ENCODE measurements at places on chromosomes 12 and 14.
A peak's percentile ranks its signal among the peaks of the same experiment; 100 is the strongest.

DNA sequence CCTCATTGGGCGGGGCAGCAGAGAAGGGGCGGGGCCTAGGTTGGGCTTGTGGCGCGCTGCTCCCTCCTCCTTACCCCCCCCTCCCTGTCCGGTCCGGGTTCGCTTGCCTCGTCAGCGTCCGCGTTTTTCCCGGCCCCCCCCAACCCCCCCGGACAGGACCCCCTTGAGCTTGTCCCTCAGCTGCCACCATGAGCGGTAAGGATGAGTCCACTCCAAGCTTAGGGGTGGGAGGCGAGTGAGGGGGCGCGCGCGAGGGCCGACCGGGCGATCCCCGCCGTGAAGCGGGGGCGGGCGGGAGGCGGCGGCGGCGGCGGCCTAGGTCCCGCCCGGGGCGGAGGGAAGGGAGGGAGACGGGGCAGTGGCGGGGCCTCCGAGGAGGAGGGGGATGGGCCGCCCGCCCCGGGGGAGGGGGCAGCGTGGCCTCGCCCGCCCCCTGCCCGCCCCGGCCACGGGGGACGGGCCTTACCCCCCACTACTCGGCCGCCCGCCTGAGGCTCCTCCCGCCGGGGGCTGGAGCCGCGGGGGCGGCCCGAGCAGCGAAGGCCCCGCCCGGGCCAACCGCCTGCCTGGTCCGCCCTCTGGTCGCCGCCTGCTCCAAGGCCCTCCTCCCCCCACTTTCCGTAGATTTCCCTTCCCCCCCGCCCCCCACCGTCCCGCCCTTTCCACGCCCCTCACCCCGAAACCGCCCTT, at the start of gene SP1:
Gene SP1 (plus strand): TSS at position 73 of the 690 bp plus-strand sequence. CDS start 116 bp downstream, at position 189.
- peak; percentile 85 for DNase-seq

- DNase-seq, result no peak
These were observed 3.6 kb upstream of the CLEC2B start for GRCh38 chr12:9872742-9873141.

GRCh38 chr14:90575336-90575735, 178.5 kb downstream of the CALM1 start:
- DNase-seq, result no peak

DNA sequence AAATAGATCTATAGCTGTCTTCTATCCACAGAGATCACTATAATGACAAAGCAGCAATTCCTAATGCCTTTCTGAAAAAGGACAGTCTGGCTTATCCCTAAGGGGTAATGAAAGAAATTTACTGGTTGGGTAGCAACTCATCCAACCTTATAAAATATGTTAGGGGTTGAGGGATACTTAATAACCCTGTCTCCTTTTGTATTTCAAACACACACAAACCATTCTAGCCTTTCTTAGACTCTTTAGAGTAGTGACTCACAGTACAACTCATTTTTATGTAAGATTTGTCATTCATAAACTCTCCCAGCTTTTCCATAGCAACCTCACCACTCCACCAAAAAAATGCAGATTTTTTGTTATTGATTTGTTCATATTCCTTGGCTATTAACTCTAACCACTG, 167.9 kb downstream of the FSCB start:
- DNase-seq, result no peak

GRCh38 chr12:28421374-28421773, 231.1 kb downstream of the CCDC91 start:
- DNase-seq, result no peak
